ENCODE measurements at places on chromosomes 1 and 21.
A peak's percentile ranks its signal among the peaks of the same experiment; 100 is the strongest.

GRCh38 chr1:172670316-172670715 is 11.4 kb downstream of the FASLG start:
- no peak for DNase-seq

GRCh38 chr1:6889875-6890480 is 104.7 kb downstream of the CAMTA1 start:
- DNase-seq, result no peak

GRCh38 chr1:50949286-50949982 is 10.6 kb downstream of the FAF1 start:
- DNase-seq, result no peak

DNA sequence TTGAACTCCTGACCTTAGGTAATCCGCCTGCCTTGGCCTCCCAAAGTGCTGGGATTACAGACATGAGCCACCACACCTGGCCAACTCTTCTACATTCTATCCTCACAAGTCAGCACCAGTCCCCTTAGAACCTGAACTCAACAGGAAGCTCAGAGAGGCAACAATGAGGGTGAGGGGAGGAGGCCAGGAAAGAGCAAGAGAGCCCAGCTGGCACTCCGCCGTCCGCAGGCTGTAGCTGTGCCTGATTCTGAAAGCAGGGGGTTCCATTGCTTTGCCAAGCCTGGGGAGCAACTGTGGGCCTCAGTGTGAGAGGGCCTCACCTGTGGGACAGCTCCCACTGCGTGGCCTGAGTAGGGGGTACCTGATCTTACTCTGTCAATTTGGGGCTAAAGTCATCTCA is 18.7 kb downstream of the STK40 start:
- no peak for DNase-seq

GRCh38 chr1:39509360-39510009 is 18.0 kb downstream of the BMP8A start:
- DNase-seq, result no peak

DNA sequence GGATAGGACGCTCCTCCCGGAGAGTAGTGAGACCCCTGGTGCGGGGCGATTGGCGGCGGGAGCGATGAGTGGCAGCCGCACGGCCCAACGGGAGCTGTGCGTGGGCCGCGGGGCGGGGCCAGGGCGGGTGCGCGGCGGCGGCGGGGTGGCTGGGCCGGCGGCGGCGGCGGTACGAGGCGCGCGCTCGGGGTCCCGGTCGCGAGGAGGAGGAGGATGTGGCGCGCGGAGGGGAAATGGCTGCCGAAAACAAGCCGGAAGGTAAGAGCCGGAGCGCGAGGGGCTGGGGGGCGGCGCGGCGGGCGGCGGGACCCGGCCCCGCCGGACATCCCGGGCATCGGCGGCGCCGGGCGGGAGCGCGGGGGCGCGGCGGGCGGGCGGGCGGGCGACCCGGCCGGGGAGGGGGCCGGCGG is at the start of gene CAMTA1:
CAMTA1 (plus strand) TSS at position 137 of the 410 bp plus-strand sequence; CDS start at position 214, 77 bp downstream.
- no peak for DNase-seq

GRCh38 chr1:82197606-82198005 is 396.9 kb downstream of the ADGRL2 start:
- DNase-seq, result no peak

- DNase-seq, result no peak
Measured at GRCh38 chr21:31317688-31318087, 26.4 kb downstream of the TIAM1 start.

GRCh38 chr1:59431566-59432294 is 134.8 kb downstream of the FGGY start:
- no peak for DNase-seq

DNA sequence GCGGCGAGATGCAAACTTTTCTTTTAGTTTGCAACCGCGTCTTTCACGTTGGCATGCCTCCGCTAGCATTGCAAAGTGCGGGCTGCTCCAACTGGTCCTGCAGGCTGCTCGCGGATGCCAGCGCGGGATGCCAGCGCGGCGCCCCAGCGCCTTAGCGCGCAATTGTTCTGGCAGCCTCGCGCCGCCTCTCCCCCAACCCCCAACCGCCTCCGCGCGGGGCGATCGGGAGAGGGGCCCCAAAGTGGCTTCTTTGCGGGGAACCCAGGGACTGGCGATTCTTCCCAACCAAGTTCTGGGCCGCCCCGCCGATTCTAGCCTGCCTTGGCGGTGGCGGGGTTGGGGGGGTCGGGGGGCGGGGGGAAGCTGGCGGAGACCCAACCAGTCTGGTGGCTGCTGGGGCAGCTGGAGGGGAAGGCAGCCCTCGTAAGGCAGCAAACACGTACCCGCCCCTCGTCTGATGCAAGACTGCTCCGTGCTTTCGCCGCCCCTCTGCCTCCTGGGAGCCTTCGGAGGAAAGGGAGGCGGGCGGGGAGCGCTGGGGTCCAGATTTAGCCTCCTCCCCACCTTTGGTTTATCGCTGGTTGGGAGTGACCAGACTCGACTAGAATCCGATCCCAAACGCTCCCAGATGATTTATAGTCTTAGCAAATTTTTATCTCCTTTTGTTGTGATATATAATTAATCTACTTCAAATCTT is 756 bp downstream of the PHGDH start:
- DNase-seq, result peak; percentile 76

DNA sequence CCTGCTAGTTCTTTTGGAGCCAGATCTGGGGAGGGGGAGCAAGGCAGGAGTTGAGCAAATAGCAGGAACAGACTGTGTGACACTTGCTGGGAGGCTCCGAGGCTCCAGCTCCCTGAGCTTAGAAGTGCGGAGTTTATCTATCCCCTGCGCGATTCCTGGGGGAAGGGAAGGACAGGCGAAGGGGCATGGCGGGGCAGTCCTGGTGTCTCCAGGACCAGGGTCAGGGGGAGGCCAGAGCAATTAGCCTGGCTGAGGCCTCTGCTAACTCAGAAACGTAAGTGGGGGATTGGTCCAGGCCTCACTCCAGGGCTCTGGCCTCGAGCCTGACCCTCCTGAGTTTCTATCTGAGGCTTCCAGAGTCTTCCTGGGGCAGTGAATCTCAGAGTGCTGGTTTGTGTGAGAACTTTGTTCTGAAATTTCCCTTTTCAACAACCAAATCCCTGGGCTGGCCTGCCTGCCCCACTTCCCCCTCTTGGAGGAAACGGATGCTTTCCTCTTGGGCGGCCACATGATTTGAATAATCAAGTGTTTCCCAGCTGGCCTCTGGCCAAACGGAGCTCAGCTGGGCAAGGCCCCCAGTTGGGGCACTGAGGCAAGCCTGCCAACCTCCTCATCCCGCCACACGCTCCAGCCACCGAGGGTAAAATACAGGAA is 15.6 kb downstream of the ALPL start:
- no peak for DNase-seq

- DNase-seq, result no peak
Measured at GRCh38 chr1:23451441-23451840, 26.9 kb upstream of the TCEA3 start.

GRCh38 chr1:155177192-155177917 is 3.7 kb downstream of the TRIM46 start:
- DNase-seq, result no peak

DNA sequence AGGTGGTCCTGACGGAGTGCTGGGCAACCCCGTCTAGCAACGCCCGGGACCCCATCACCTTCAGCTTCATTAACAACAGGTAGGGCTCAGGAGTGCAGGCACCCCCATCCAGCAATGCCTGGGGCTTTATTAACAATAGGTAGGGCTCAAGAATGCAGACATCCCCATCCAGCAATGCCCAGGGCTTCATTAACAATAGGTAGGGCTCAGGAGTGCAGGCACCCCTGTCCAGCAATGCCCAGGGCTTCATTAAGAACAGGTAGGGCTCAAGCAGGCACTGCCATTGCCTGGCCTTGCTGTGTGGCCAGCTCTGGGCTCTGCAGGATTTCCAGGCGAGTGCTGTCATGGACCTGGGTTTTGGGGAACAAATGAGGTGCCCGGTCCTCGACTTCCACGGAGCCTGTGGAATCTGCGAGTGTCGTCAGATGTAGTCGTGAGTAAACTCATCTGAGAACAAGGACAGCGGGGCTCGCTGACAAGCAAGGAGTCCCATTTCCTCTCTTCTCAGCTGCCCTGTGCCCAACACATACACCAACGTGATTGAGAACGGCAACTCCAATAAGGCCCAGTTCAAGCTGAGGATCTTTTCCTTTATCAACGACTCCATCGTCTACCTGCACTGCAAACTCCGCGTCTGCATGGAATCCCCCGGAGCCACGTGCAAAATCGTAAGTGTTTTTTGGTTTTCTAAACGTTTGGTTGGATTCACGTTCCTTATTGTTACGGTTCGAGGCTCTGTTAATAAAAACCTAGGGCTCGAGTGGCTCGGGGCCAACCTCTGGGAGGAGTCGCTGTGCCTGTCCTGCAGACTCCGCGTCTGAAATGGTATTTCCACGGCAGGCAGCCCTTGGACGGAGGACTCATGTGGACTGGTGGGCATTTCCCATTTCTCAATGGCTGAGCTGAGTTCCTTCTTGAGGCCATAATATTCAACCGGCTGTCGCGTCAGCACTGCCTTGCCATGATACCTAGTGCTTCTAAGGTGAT is 56.3 kb downstream of the UMODL1 start:
- no peak for DNase-seq

- DNase-seq, result no peak
Measured at GRCh38 chr1:216533776-216534175, 110.5 kb upstream of the USH2A start.

DNA sequence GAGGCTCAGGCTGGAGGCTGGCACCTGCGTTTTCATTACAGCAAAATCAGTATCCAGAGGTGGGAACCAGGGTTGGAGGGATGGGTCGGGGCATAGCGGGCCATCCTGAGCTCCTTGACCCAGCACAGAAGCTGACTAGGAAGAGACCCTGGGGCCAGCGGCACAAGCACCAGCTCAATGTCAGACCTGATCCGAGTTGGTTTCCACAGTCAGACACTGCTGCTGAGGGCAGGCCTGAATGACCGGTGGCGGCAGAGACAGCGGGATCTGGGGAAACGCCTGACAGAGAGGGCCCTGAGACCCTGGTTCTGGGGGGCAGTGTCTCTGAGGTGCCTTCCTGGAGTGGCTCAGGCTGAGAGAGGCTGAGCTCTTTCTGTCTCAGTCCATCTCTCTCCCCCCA is 162.0 kb upstream of the C1orf174 start:
- no peak for DNase-seq

GRCh38 chr1:50232336-50232735 is 123.6 kb downstream of the ELAVL4 start:
- no peak for DNase-seq

DNA sequence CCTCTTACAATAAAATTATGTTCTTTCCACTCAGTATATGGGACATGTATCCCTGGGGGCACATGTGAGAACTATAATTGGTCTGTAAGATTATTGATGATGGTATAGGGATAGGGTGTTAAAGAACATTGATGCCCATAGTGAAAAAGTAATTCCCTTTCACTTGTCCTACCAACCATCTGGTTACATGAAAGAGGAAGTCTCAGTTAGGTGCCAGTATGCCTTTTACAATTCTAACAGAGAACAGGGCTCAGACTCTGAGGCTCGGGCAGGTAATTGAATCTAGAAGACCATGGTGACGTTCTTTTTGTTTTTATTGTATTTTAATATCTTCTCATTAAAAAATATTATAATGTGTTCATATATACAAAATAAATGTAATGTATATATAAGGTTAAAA is 113.6 kb downstream of the FGGY start:
- DNase-seq, result no peak

DNA sequence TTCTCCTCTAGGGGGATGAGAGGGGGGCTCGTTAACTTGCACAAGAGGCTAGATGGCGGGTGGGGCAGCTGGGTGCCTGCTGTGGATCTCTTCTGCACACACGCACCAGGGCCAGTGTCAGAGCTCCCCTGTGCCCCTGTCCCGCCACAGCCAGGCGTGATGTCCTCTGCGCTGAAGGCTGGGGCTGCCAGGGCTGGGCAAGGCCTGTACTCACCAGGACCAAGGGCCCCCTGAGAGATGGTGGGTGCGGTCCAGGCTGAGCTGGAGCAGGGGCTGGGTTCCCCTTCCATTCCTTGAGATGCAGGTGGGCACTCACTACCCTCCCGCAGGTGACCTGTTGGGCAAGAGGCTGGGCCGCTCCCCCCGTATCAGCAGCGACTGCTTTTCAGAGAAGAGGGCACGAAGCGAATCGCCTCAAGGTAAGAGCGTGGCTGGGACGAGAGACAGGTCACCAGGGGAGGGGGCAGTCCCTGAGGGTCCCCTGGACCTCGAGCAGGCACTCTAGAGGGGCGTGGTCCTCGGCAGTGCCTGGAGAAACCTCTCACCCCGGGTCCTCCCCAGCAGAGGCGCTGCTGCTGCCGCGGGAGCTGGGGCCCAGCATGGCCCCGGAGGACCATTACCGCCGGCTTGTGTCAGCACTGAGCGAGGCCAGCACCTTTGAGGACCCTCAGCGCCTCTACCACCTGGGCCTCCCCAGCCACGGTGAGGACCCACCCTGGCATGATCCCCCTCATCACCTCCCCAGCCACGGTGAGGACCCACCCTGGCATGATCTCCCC is 15.2 kb downstream of the SAMD11 start:
- no peak for DNase-seq

DNA sequence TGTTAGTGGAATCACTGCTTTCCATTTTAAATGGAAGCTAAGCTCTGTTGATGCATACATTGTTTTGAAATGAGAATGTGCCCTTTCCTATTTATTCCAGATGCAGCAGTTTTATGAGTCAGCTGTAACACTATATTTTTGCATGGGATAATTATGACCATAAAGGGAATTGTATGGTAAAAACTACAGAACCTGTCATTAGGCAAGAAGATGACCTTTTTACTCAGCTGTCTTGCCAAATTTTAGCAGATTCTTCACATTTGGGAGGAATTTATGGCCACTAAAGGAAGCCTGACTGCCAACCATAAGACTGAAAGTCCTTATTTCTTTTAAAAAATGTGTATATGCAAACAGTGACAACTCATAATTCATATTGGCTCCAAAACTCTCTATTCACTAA is 356.3 kb upstream of the PRMT6 start:
- no peak for DNase-seq

DNA sequence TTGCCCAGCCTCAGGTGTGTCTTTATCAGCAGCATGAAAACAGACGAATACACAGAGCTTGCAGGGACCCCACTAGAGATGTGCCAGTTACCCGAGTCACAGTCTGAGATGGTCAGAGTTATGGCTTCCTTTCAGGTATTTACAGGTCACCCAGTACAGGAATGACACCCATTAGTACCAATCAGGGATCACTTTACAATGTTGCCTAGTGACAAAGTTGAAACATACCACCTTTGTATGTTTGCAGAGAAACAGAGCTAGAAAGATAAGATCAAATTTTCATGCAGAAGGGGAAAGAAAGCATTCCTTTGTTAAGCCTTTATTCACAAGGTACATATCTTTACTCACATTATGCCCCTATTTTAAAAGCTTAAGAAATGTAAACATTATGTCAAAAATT is 137.6 kb downstream of the RGS7 start:
- DNase-seq, result no peak
